ENCODE measurements at places on chromosomes 7 and 10.

DNA sequence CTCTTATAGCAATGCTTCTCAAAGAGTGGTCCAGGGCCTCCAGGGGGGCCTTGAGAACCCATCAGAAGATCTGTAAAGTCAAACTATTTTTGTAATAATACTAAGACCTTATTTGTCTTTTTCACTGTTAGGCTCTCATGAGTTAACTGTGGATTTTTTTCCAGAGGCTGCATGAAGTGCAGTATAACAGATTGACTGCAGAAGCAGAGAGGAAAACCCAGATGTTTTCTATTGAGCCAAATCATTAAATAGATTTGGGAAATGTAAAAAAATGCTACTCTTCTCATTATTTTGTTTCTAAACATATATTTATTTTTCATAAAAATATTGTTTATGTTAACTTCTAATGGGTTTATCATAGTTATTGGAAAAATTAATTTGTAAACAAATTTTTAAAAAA lies 589.0 kb upstream of the LRRTM3 start:
- DNase-seq: no peak

- no peak for DNase-seq
These were observed 94.1 kb downstream of the SGMS1 start for GRCh38 chr10:50529660-50530059.

GRCh38 chr7:36468370-36469101 lies 78.9 kb downstream of the ANLN start:
- no peak for DNase-seq

GRCh38 chr10:4256971-4257370 lies 472.0 kb upstream of the KLF6 start:
- DNase-seq: no peak

GRCh38 chr10:14072541-14072940 lies 258.2 kb downstream of the FRMD4A start:
- no peak for DNase-seq

- no peak for DNase-seq
These were observed 80.4 kb upstream of the MGMT start for GRCh38 chr10:129386415-129387257.

- DNase-seq: no peak
These were observed 33.9 kb upstream of the GSAP start for GRCh38 chr7:77450054-77450453.

DNA sequence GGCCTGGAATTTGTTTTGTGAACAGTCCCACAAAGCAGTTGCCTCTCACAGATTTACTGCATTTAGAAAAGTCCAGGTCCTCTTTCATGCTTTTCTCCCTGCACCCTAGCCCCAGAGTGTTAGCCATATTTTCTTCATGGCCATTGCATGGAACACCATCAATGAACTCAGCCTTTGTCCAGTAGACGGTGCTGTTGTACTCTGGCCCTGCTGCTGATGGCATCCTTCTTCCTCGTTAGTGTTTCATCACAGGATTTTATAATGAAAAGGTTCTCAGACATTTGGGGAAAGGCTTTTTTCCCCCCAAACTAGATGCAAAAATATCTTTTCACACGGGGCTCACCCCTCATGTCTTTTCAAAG lies 93.0 kb upstream of the SLC25A13 start:
- DNase-seq: no peak

DNA sequence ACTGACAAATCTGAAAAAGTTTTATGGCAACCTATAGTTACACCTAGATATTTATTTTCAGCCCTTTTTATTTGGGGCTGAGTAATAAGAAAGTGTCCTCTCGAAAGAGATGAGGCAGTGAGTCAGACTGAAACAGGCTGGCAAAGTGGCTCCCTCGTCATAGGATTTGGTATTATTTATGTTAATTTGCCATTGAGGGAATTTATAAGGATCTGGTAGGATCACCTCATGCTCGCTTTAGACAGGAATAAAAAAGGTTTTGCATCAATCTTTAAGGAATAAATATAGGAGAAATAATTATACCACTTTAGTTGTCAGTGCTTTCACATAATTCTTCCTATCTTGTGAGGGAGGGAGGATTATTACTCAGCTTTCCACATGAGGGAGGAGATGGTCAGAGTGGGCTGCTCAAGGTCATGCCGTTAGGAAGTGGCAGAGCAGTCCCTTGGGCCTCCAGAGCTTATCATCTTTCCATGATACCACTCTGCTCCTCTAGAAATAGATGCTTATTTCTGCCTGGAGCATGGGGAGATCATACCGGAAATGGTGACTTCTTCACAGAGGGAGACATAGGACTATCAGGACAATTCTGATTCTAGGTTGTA lies 356.8 kb downstream of the GPR158 start:
- no peak for DNase-seq

DNA sequence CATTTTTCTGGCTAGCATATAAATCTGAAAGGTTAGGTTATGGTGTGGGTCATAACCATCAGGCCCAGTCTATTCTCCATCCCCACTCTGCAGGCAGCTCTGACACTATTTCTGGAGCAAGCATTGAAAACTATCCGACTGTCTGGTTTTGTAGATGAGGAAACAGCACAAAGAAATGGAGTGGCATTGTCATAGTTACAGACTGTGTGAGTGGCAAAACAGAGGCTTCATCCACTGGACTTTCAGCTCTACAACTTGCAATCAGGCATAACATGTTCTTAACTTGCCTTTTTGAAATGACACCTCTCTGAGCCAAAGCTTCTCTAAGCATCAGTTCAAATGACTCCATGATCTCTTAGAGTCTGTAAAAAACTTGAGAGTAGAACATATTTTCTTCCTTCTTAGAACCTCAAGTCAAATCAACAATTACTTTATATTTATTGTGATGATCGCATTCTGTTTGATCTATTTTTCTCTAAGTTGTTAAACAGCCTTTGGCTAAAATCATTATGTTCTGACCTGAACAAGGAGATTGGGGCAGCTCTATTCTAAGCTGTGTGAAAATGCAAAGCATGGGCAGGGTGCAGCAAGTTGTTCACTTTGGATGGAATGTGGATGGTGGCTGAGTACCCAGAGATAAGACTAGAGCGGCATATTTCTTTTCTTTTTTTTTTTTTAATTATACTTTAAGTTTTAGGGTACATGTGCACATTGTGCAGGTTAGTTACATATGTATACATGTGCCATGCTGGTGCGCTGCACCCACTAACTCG lies 68.5 kb downstream of the LRRC4 start:
- no peak for DNase-seq

DNA sequence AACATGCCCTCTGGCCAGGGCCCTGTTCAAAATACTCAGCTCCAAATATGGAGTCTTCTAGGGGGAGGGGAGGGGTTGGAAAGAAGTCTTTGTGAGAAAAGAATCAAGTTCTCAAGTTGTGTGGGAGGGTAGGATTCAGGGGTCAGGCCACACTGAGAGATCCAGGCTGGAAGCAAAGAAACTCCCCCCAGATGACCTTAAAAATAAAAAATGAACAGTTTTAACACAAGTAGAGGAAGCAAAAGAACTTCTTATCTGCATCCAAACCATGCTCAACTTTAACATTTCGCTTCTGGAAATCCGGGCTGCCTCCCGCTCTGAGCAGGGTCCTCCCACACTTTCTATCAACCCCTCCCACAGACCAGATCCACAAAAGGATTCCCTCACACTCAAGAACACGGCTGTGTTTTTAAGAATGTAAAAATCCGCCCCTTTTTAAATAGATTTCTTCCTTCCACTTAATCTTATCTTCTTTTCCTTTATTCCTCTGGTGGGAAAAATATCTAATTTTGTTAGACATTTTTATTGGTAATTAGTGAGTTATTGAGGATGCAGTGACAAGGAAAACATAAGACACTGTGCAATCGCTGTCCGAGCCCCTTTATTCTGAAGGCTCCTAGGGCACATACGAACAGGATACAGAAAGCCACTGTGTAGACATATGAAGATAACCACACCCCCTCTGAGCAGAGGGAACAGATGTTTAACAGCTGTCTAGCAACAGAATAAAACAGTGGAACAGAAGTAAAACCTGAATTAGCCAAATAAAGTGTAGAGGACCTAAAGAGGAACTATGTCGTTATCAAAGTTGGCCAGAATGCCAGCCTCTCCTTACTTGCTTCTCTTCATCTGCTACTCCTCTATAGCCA lies 43.8 kb downstream of the CYTH3 start:
- DNase-seq: no peak

DNA sequence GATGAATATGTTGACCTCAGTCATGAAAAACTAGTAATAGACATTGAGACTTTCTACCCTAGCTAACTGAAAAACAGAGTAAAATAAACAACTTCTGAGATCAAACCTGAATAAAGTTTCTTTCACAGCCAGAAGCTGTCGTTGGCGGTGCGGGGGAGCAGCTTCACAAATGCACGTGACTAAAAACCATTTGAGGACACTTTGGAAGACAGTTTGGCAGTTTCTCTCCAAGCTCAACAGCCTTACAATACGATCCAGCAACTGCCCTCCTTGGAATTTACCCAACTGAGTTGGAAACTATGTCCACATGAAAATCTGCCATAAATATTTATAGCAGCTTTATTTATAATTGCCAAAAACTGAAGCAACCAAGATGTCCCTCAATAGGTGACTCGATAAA lies 63.1 kb downstream of the CYTH3 start:
- no peak for DNase-seq

DNA sequence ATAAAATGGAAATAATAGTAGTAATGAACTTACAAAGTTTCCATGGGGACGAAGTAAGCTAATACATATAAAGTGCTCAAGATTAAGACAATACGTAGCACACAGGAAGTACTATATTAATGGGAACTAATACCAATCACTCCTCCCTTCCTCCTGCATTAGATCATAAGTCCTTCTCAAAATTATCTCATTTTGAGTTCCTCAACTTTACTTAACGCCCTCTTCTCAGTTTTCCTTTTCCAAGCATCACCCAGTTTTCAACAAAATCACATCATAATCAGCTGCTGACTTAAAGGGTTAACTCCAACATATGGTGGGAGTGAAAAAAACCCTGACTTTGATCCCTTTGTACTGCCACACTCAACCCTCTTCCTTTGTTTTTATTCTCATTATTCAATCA lies 24.4 kb downstream of the JMJD1C start:
- DNase-seq: no peak
